ENCODE measurements at places on chromosomes 6 and 20.

GRCh38 chr6:106518748-106519147 is 110.5 kb downstream of the RTN4IP1 start:
- DNase-seq, result no peak

DNA sequence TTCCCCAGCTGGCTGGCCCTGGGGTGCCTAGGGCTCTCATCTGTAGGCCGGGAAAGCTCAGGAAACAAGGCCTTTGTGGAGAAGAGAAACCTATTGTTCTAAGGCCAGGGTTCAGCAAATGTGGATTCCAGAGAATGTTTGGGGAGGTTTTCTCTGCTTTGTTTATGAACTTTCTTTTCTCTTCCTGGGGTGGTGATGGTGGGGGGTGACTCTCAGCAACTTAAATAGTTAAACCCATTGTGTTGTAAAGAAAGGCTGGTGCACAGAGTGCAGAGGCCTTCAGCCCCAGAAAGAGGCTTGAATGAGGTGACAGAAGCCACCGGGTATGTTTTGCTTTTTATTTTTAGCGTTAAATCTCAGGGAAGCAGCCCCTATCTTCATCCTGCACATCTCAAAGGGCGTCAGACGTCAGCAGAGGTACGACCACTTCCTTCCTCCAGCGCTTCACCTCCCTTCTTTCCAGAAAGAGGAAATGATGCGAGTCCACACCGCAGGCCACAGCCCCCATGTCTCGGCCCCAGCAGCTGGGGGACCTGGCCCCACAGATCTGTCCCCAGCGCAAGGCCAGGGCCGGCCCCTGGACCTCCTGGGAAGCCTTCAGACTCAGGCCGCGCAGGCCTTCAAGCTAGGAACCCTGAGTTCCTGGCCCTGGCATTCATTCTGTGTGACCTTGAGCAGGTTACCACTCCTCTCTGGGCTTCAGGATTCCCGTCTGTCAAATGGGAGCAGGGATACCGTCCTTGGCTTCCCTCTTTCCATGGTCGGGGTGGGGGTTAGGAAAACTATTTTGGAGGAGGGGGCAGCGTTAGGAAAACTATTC is 605 bp upstream of the PPP1R16B start:
- DNase-seq, result peak; percentile 85

- no peak for DNase-seq
These were observed 146.5 kb upstream of the DTNBP1 start for GRCh38 chr6:15809367-15809766.

DNA sequence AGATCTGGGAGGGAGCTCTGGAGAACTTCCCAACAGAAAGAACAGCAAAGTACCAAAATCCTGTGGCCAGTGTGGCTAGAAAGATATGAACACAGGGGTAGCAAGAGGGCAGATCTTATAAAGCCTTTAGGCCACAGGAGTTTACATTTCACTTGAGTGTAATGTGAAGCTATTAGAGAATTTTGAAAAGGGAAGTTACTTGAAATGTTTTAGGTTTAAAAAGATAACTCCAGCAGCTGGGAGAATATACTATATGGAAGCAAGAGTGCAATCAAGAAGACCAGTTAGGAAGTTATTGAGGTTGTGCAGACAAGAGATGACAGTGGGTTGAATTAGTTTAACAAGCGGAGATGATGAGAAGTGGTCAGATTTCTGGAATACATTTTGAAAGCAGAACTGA is 7.9 kb downstream of the SUPT3H start:
- no peak for DNase-seq

DNA sequence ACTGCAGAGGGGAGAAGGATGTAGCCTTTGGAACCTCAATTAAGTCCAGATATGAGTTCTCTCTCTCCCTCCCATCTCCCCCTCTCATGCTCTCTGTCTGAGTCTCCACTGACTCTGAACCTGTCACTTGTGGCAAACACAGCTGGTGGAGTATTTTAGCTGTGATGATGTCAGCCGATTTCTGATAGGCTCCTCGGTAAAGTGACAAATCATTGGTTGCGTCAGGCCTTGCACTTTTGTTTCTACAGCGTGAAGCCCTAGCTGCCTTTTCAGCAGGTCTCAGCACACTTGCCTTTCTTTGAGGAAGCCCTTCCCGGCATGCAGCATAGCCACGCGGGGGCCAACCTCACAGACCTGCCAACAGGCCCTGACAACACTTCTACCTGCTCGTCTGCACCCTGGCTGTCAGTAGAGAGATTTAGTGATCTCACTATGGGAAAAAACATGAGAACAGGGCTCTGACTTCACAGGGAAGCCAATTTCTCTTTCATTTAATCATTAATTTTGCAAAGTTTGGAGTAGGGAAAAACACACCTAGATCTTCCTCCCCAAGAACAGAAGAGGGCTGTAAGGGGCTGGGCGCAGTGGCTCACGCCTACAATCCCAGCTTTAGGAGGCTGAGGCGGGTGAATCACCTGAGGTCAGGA is 84.4 kb downstream of the GMPR start:
- DNase-seq, result no peak

DNA sequence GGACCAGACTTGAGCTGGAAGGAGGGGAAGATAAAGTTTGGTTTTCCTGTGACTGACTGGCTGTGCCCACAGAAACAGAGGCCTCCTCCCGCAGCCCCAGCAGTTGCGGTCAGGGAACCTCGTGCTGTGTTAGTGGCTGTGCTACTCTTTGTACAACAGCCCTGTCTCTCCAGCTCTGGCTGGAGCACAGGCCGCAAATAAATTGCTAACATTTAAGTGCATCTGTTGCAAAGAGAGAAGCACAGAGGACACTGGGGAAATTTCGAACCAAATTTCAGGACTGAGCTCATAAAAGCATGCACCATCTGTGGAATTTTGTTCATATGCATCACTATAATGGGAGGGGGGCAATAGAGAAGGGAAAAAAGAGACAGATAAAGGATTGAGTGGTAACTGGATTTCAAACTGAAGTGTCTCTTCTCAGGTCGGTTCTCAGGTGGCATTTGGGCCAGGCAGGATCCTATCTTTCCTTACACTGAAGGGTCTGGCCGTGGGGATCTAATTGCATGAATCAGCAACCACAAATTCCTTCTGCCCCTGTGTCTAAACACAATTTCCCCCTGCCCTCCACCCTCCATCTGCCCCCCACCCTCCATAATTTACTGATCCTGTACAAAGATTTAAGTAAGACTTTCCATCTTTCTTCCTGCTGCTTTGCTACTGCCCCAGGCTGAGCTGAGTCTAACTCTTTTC is 88.9 kb upstream of the ATXN1 start:
- no peak for DNase-seq

GRCh38 chr20:59143326-59143725 is 20.3 kb upstream of the ZNF831 start:
- no peak for DNase-seq

DNA sequence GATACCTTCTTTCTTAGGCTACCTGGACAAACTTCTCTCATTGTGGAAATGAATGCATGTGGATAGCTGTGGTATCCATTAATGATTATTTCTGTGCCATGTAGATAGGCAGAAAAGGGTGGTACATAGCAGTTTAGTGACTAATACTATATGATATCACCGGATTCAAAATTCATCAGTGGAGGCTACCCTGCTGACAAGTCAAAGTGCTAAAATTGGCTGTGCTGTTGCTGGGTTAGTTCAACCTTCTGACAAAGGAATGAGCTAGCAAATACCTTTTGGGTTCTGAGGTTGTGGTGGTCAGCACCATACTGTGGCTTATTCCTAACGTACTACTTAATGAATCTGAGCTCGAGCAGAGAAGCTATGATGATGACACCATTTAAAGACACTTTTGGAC is 109.1 kb downstream of the TFAP2B start:
- DNase-seq, result no peak

- no peak for DNase-seq
These were observed 438.9 kb upstream of the ZNF337 start for GRCh38 chr20:26135325-26136110.

DNA sequence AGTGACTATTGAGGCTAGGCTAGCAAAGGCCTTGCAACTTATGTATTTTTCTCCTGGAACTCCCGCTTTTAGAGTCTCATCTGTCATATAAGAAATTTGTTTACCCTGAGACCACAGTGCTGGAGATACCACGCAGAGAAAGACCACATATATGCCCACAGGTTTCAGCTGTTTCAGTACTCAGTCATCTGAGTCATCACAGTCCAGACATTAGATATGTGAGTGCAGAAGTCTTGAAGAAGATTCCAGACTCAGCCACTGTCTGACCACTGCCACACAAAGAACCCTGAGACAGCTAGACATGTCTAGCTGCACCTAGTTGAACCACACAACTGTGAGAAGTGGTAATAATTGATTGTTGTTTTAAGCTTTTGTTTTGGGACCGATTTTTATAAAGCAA is 648.3 kb downstream of the EPM2A start:
- DNase-seq, result no peak

GRCh38 chr6:36361071-36361470 is 24.4 kb upstream of the BNIP5 start:
- no peak for DNase-seq

- DNase-seq, result no peak
These were observed 162.4 kb downstream of the ID4 start for GRCh38 chr6:19999319-20000191.

DNA sequence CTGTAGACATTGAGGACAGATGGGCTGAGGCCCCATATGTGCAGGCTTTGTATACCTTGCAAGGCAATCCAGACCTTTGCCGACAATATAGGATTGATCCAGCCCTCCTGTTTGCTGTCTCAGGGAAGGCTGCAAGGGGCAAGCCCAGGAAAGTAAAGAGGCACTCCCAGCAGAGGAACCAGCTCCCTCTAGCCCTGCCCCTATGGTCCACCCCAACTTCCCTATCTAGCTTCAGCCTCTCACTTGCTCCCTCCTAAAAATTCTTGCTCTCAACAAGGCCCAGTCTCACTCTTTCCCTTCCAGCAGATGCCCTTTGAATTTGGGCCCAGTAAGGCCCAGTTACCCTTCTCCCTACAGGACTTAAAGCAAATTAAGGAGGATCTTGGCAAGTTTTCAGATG is 92.6 kb downstream of the JARID2 start:
- no peak for DNase-seq

DNA sequence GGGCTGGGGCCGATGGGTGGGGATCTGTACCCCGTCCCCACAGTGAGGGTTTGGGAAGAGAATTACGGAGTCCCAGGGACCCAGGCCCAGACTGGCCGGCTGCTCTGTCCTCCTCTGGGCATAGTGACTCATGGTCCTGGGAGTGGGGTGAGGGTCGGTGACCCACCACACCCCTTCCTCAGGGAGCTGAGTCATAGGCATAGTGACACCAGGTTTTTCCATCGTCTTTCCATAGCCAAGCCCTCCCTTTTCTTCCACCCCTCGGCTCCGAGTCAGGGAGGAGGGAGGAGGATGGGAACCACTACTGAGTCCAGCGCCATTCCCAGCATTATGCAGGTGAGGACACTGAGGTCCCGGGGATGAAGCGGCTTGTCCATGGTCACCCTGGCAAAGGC is 8.9 kb downstream of the CYP21A2 start:
- DNase-seq, result no peak

DNA sequence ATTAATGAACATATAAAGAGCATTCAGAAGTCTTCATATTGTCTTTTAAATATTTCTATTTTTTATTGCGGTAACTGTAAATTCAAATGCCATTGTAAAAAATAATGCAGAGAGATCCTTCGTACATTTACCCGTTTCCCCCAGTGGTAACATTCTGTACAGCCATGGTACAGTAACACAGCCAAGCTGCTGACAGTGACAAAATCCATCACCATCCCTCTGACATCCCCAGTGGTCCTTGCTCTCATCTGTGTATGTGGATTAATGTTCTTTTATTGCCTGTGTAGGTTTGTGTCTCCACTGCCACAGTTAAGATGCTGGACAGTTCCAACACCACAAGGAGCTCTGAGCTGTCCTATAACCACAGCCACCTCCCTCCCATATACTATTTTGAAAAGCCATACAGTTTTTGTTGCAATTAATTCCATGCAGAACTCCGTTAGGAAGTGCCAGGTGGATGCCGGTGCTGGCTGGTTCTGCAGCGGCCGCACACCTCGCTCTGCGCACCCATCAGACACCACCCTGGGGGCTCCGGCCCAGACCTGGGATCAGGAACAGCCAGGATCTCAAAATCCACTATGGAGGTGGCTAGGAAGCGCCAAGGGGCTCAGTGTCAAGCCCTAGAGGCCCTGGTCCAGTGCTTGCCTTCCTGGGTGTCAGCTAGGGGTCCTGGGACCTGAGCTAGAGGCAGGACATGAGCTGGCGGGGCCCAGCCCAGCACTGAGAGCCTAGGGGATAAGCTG is 93.1 kb upstream of the PMEPA1 start:
- DNase-seq, result no peak

- no peak for DNase-seq
These were observed 112.6 kb downstream of the CDYL start for GRCh38 chr6:4888841-4889240.

- no peak for DNase-seq
These were observed 180.9 kb downstream of the ARID1B start for GRCh38 chr6:156957931-156958547.

DNA sequence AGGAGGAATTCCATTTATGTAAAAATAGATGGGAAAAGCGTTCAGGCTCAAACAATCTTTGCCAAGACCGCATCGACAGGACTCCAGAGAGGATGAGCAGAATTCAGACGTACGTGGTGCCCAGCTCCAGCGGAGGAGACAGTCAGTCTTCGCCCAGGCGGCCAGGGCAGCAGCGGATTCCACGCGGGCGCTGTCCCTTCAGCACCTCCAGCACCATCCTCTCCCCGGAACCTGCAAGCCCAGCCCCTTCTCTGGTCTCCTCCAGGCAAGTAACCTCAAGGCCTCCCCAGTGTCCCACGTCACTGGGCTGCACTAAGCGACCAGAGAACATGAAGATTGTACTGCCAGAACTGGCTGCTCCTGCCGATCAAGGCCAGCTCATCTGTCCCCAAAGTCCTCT is 2.8 kb upstream of the KCNQ2 start:
- no peak for DNase-seq

GRCh38 chr6:81774542-81774941 is 22.1 kb upstream of the TENT5A start:
- DNase-seq, result no peak

GRCh38 chr20:33554914-33555420 is 65.1 kb downstream of the CBFA2T2 start:
- DNase-seq, result peak; percentile 45

DNA sequence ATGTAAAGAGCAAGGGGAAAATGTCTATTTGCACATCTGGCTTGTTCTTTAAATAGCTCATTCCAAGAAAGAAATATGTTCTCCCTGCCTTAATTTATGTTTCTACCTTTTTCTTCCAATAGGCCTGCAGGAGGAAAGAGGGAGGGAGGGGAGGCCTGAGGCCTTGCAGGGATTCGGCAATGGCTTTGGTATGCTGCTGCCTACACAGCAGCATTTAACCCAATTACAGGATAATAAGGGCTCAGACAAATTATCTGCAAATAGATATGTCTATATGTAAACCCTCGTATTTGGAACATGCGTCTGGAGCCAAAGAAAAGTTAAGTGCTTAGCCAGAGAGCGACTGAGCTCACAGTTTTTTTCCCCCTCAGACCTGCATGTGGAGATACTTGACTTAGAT is 277.2 kb downstream of the CDC5L start:
- no peak for DNase-seq

GRCh38 chr20:48143435-48144081 is 358.3 kb upstream of the SULF2 start:
- no peak for DNase-seq
